Dermis blood vessel endothelial cell (primary cell): ENCODE measurements at places on chromosomes 13 and 19. TPM values are rescaled to one million over a fixed set of nuclear protein-coding genes. Genes with fewer than 3 reads are reported as not detected.
A peak's percentile ranks its signal among the peaks of the same experiment; 100 is the strongest.

Gene FXYD1
- total RNA-seq, result not detected in 2 replicates

Gene THSD1
- total RNA-seq, result 80.3 and 83.1 TPM in 2 replicates

Gene SPATA13
- 2.4 and 2.6 TPM in 2 replicates for total RNA-seq

Gene SBK3
- total RNA-seq, result 0.17 and 0.74 TPM in 2 replicates

Gene YJEFN3
- 0.14 and 0.17 TPM in 2 replicates for total RNA-seq

GRCh38 chr13:73998631-73999030 lies 135.6 kb downstream of the KLF12 start:
- no peak for DNase-seq

- peak; percentile 11 for DNase-seq
Observed at GRCh38 chr13:33352041-33352440, 66.5 kb upstream of the STARD13 start.

GRCh38 chr13:28734906-28735305 lies 16.1 kb upstream of the SLC46A3 start:
- no peak for DNase-seq

DNA sequence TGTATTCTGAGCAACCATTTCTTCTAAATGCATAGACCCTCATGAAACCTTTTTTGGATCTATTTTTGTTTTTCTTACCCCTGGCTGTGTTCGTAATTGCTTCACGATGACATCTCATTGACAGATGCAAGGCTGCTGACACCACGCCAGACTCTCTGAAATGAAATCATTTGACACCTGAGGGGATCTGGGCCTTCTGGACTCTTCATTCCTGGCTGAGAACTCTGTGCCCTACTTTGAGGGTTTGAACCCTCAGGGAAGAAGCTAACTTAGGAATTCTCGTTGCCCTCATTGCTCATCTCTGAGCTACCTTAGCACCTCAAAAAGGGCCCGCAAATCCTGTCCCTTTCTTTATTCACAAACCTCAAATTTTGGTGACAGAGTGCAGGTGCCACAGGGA lies 40.5 kb upstream of the NBEA start:
- DNase-seq, result no peak

DNA sequence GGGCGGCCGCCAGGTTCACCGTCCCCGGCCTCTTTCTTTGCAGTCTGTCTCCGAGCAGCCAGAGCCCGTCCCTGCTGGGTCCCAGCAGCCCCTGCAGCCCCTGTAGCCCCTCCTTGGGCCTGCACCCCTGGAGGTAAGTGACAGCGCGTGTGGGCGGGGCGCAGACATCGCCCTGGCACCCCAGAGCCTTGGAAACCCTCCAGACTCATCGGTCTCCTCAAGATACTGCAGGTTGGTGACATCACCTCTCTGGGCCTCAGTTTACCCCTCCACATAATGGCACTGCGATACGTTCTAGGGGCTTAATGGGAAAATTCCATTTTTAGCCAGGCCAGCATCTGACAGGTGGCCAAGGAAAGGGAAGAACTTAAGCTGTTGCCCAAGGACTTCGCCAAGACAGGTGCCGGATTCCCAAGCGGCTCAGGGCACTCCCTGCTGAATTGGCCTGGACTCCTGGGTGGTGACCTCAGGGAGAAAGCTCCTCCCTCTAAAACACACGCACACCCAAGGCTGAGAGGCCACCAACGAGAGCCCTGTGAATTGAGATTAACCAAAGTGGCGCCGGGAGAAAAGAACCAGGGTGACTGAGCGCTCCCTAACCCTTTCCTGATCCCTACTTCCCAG lies 13.1 kb downstream of the MAST3 start:
- no peak for DNase-seq

- DNase-seq, result no peak
Observed at GRCh38 chr19:5149932-5150901, 181.3 kb downstream of the KDM4B start.

DNA sequence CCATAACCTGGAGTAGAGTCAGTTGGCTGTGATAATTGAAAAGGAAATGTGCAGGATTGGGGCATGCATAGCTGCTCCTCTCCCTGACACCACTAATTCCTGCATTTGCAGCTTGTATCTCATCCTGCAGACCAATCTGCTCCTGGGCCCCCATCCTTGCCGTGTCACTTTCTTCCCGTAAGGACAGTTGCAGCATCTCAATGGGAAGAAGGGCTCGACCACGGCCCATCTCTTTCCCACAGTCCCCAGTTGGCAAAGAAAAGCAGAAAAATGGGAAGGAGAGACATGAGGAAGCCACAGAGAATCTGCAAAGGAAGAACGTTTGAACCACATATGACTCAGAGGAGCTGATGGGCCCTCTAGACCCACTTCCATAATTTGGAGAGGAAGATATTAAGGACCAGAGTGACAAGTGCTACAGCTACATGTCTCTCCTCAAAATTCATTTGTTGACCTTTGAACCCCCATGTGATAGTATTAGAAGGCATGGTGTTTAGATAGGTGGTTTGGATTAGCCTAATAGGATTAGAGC lies 1.8 kb upstream of the SIGLEC12 start:
- no peak for DNase-seq

DNA sequence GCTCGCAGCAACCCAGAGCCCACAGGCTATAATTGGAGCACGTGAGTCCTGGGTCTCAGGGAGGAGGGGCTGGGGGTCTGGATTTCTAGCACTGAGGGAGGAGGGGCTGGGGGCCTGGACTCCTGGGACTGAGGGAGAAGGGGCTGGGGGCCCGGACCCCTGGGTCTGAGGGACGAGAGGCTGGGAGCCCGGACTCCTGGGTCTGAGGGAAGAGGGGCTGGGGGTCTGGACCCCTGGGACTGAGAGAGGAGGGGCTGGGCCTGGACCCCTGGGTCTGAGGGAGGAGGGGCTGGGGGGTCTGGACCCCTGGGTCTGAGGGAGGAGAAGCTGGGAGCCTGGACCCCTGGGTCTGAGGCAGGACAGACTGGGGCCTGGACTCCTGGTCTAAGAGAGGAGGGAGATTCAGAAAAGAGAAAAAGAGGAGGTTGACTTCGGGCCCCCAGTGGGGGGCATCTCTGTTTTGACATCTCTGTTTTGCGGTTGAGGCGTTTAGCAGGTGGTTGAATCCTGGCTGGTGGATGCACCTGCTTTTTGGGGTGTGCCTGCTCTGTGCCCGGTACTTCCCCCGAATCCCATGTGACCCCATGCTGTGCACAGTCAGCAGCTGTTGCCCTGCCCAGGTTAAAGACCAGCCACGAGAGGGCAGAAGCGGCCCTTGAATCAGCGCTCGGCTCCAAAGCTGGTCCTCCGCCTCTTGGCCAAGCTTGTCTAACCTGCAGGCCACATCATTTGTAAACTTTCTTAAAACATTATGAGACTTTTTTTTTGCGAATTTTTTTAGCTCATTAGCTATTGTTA lies 10.5 kb downstream of the PVR start:
- DNase-seq, result peak; percentile 84

GRCh38 chr13:50914848-50915247 lies 5.3 kb downstream of the RNASEH2B start:
- DNase-seq, result no peak

DNA sequence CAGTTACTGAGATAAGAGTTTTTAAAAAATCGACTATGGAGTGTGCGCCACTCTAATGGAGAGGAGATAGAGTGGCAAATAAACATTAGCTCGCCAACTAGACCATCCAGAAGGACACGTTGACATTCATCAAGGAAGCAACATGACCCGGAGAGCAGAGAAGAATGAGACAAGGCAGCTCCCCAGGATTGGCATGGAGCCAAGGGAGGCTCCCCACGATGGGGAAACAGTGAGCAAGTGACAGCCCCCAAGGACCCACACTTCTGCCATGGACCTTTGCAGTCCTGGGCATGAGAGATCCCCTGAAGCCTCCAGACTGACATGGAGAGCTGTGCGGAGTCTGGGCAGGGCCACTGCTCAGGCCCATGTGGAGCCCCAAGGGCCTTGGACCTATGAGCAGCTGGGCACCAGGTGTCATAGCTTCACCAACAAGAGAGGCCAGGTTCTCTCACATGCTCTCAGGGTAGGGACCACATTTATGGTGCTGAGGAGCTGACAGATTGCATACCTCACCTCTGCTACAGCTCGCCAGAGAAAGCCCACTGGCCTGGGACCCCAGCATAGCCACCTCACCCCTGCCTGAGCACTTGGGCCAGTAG lies 6.7 kb downstream of the SIGLEC6 start:
- no peak for DNase-seq

- DNase-seq, result peak; percentile 65
Observed at GRCh38 chr13:52128714-52129700, at the start of gene NEK5. Gene NEK5, minus strand, starts transcription at chr13:52129073. Its CDS starts 1,591 bp downstream, at chr13:52127482.

DNA sequence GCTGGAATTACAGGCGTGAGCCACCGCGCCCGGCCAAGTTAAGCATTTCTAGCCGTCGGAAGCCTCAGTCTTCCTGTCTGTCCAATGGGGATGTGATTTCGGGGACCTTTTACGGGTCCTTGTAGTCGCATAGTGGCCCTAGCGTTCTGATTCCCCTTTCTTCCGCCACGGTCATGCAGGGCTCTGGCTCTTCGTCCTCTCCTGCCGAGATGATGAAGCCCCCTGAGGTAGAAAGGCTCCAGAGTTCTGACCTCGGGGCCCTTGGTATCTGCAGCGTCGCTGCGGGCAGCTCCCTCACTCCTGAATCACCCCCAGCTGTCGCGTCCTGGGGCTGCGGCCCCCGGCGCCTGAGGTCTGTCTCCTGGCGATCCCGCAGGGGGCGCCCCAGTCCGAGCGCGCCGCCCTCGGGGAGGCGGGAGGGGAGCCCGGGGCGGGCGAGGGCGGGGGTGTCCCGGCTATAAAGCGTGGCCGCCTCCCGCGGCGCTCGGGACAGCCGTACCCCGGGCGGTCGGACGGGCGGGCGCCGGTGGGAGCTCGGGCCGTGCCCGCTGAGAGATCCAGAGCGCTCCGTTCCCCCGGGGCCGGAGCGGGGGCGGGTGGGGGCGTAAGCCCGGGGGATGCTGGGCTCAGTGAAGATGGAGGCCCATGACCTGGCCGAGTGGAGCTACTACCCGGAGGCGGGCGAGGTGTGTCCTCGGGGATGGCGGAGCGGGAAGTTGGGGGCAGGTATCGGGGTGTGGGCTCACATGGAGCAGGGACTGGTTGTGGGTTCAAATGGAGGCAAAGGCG lies at the start of gene FOXA3:
FOXA3 (plus strand) TSS at position 487 of the 789 bp plus-strand sequence; CDS start at position 618, 131 bp downstream.
- peak; percentile 61 for DNase-seq

- no peak for DNase-seq
Observed at GRCh38 chr13:52780092-52780491, 40.5 kb upstream of the CNMD start.

DNA sequence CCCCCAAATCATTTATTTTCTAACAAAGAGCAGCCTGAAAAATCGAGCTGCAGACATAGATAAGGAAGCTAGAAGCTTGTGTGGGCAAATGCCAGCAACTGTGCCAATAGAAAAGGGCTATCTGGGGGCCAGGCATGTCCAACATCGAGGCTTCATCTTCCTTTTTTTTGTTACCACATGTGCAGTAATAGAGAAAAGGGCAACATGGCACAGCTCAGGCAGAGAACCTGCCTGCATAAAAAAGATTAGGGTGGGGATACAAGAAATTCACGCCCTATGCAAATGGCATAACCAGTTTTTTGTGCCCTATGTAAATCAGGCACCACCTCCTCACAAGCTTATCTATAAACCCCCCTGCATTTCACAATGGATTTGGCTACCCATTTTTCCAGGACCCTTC lies 60.4 kb upstream of the ABCC4 start:
- DNase-seq, result no peak

DNA sequence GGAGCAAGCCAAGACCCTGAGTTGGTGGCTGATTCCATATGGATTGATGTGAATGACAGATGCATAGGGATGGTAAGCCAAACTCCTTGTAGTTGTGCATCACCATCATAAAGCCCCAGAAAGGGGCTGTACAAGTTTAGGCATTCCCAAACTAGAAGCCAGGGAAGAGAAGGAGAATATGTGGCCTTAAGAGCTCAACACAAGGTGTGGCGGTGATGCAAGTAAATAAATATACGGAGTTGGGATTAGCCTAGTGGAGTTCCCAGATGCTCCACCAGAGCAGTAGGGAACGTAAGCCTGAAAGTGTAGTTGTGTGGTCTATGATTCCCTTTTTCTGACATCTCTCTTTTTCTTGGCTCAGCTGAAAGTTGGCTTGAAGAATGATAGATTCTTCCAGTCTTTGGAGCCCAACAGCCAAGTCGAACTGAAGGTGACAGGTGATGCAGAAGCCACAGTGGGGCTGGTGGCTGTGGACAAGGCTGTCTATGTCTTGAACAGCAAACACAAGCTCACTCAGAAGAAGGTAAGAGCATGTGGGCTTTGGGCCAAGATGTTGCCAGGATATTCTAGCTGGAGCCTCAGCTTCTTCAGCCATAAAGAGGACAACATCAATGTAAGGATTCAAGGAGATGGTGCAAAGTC lies 30.1 kb downstream of the RDH8 start:
- peak; percentile 10 for DNase-seq

DNA sequence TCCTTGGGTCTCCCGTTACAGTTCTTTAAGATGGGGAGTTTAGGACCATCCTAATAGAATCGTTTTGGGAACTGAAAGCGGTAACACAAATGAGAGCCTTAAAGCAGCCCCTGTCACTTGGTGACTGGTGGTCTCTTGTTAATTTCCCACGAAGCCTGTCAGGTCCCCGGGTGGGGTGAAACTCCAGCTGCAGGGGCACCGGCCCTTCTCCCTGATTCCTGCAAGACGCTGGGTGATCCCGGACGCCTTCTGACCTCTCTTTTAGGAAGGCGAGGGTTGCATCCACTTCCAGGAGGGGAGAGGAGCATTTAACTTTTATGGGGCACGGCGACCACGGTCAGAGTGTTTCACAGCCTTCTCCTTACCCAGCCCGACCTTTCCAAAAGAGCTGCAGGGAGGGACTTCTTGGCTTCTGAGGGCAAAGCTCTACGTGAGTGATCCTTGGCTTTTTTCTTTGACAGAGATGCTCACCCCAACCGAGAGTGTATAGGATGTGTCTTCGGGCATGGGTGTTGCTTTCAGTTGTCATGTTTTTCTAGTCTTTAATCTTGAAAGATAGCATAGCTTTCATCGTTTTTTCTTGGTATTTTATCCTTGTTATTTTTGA lies 688 bp downstream of the ZNF225 start:
- peak; percentile 1 for DNase-seq

DNA sequence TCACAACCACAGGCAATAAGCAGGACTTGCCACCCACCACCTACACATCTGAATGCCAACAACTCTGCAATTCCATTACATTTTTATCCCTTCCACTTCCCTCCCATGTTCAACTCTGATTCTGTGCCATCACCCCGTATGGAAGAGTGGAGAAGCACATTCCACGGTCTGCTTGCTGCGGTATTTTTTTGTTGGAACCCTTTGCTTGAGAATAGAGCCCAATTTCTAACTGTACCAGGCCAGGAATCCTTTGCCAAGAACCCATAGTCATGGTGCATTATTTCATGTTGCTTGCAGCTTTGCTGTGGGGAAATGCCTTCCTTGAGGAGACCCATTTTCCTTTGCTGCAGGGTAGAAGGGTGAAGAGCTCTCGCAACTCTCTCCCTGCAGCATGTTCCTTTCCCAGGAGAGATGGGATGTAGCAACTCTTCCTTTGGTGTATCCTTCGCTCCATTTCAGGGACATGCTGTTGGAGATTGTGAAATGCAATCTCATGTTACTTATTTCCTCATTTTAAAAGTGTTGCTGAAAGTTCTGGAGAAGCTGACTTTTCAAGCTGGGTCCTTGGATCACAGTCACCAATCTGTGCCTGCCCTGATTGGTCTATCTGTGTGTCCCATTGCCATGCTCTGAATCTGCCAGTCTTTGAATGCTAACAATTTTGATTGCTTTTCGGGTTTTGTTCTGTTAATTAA lies 69.8 kb upstream of the STARD13 start:
- no peak for DNase-seq
